ENCODE measurements at places on chromosomes 2 and 18.

- no peak for DNase-seq
Observed at GRCh38 chr2:23566241-23567142, 181.5 kb downstream of the KLHL29 start.

DNA sequence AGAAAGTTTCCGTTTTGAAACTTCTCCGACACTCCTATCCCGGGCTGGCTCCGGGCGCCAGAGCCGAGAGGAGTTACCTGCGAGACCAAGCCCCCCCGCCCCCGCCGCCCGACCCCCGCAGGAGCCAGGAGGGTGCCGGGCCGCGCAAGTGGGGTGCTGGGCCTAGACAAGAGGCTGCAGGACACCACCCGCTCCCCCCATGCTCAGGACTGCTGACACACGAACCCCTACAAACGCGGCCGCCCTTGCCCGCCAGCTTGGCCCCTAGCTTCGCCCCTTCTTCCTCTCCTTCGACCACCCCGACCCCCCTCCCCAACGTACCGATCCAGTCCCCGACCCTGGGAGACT is 497 bp downstream of the PLA2R1 start:
- DNase-seq: no peak

GRCh38 chr18:30280861-30281470 is 761.6 kb downstream of the DSC3 start:
- no peak for DNase-seq

DNA sequence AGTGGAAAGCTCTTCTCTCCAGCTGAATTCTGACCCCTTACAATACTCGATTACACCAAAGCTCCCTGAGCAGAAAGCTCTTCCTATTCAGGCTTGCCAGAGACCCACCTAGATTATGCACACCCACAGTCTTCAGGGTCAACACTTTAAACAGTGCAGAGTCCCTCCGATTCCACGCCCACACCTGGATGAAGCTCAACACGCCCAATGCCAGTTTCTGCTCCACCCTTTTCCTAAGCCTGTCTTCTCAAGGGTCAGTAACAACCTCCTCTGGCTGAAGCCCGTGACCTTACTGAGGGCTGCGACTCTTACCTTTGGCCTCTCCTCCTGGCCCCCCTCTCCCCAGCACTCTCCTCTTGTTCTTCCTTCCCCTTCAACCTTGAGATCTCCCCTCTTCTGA is 492.0 kb upstream of the SALL3 start:
- no peak for DNase-seq

DNA sequence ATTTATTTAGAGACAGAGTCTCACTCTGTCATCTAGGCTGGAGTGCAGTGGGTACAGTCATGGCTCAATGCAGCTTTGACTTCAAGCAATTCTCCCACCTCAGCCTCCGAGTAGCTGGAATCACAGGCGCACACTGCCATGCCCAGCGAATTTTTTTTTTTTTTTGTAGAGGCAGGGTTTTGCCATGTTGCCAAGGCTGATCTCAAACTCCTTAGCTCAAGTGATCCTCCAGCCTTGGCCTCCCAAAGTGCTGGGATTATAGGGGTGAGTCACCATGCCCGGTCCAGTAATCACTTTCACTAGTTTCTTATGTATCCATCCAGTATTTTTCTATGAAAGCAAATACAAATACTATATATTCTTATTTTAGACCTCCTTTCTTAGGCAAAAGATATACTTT is 24.0 kb downstream of the PRKAG3 start:
- no peak for DNase-seq

DNA sequence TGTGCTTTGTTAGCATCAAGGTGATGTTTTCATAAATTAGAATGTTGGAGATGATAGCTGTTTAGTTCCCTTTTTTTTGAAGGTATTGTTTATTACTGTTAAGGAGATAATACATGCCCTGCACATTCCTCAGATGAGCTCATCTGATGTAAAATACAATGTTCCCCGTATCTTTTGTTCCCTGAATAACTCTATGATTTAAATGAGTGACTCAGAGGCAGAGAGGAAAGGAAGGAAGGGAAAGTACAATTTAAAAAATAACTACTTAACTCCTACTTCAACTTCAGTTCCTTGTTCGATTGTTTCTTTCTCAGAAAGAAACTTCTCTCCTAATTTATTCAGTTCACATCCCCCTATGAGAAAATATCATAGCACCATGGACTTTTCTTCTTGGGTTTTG is 208.7 kb downstream of the KCNE4 start:
- DNase-seq: no peak

DNA sequence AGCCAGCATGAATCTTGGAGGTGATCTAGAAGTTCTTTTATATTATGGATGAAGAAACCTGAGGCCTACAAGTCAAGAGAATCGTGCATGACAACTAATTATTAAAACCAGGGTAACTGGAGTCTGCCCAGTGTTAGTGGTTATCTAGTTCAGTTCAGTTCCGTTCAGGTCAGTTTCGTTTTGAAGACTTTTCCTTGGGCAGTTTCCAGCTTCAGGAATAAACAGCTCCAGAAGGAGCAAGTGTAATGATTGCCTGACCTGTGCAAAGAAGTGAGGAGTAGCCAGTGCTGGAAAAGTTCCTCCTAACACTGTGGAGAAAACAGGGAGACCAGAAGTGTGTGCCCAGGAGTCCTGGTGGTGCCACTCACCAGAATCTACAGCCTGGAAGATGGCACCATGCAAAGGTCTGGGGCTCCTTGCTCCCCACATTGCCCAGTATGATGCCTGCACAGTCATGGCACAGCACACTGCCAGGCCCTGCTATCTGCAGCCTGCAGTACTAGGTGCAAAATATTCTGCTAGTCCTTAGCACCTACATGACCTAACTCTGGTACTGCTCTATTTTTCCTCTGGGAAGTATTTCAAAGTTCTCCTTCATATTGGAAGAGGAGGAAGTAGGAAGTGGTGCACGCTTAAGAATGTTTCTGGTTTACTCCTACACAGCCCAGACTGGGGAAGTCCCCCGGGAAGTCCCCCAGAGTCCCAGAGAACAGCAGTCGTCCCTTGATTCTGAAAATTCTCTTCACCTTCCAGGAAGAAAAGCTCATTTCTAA is 65.8 kb downstream of the SUMO1 start:
- peak; percentile 16 for DNase-seq

- DNase-seq: no peak
Observed at GRCh38 chr2:39772086-39772811, 6.8 kb downstream of the THUMPD2 start.

DNA sequence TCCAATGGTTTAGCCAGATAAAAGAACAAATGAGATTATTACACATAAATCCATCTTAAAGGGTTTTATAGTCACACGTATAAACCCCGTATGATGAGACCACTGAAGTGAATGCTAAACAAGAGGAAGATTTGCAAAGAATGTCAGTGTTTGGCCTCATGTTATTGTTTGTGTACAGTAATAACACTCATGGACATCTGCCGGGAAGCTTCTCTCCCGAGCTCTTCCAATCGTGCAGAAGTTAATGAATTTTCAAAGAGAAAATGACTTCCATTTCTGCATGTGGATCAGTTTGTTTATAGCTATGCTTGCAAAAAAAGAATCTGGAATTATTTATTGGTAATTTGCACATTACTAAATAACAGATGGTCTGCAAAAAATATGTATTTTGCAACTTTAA is 88.5 kb upstream of the APCDD1 start:
- no peak for DNase-seq

DNA sequence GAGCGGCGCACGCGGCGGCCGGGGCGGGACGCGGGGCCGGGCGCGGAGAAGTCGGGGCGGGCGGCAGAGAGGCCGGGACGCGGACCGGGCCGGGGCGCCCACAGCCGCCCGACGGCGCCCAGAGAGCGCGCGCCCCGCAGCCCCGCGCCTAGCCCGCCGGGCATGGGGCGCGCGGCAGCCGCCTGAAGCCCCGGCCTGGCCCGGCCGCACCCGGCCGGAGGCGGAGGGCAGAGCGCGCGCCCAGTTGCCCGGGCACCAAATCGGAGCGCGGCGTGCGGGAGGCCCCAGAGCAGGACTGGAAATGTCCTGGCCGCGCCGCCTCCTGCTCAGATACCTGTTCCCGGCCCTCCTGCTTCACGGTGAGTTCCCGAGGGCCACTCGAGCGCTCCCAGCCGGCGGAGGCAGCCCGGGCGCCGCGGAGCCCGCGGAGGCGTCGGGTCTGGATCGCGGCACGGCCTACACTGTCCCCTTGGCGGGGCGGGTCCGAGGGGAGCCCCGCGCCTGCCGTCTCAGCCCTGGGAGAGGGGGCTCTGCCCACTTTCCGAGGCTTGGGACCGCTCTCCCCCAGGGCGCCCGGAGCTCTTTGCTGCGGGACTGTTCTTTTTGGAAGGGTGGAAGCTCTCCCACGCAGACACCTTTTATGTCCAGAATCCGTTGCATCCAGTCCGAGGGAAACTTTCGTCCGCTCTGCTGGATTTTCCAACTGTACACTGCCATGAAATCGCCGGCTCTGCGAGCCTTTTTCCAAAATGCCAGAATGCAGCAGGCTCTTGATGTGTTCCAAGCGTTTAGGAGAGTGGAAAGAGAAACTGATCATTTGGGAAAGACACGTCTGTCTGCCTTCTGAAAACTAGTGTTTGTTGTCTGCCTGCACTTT is 484 bp downstream of the APCDD1 start:
- no peak for DNase-seq

Measured in CD4-positive, alpha-beta T cell treated with Interleukin-17A for 1 hour (primary cell).